ENCODE measurements at places on chromosomes 12 and 14. TPM values are rescaled to one million over a fixed set of nuclear protein-coding genes. Genes with fewer than 3 reads are reported as not detected.

The ZFHX2 gene
- 0.60 TPM for total RNA-seq

The PLEKHG7 gene
- total RNA-seq, result not detected

The CEBPE gene
- not detected for total RNA-seq

DNA sequence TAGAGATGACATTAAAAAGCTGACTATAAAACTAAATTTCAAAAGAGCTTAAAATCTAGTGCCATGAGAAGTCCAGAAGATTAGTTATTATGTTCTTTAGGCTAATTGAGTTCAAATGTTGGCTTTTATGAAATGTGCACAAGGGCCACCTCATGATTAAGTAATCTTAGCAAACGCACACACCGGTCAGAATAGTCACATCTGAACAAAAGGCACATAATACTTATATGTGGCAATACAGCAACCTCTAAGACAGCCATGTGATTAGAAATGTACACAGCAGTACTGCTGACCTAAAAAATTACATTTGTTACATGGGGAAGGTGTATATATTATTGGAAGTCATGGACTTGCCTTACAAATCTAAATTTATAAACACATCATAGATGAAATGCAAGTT lies 344.7 kb upstream of the GARIN6 start:
- DNase-seq, result no peak

GRCh38 chr12:64177001-64177400 lies 45.1 kb downstream of the KICS2 start:
- DNase-seq, result no peak

The KLRG1 gene
- total RNA-seq, result 5.8 TPM

DNA sequence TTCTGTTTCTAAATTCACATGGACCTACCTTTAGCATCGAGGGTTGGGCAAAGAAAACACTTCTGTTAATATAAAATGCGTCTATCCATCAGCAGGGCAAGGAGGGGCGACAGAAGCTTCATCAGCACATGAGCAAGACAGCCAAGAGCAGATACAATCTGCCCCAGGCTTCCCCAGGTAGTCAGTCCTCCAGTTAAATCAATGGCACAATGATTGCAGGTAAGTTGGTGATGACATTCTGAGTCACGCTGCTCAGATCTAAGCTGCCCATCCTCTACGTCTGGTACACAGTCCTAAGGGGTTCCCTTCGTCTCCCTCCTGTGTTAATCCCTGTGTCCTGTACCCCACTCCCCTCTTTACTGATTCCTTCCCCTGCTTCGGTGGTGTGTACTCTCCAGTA lies 38.8 kb downstream of the MAP3K9 start:
- no peak for DNase-seq

The KRT3 gene
- not detected for total RNA-seq

DNA sequence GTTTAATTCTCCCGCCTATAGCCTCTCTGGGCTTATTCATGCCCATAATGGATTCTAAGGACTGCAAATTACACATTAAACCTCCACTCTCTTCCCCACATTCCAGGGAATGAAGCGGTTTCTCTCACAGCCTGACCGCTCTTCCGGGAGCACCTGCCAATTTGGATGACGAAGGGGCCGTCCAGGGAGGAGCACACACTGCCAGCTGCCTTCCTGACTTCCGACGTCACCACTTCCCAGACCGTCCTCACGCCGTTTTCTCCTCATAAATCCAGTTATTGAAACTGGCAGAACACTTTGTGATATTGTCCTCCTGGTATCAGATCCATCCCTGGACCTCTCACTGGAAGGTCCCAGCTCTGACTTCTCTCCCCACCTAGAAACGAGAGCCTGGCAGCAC lies 87.6 kb downstream of the GCH1 start:
- no peak for DNase-seq

The KRT74 gene
- total RNA-seq, result not detected

GRCh38 chr12:25151476-25151875 lies 43.5 kb downstream of the DNAI7 start:
- DNase-seq, result no peak

- DNase-seq, result no peak
Observed at GRCh38 chr14:38042322-38042721, 165.4 kb upstream of the SSTR1 start.

DNA sequence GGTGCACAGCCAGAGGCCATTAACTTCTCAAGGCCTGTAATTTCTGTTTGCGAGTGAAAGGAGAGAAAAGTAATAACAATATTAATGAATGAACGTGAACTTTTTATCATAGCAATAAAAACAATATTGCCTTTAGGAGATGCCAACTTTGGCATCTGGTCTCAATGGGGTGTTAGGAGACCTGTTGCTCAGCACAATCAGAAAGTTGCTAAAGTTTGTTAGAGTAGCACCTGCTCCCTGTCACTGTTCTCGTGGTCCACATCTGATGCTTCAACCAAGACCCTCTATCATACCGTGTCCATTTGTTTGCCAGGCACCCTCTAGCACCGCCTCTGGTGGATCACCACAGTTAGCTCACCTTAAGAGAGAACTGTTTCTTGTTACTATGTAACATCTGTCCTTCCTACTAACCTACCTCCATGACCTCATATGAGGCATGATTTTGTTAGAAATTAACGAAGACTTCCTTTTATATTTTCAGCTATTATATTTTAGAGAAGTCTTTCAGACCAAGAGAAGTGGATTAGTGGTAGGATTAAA lies 12.5 kb upstream of the CLEC4E start:
- DNase-seq, result no peak

GRCh38 chr12:93032758-93033157 lies 103.7 kb upstream of the EEA1 start:
- no peak for DNase-seq

- no peak for DNase-seq
Observed at GRCh38 chr12:23950775-23951451, 1.4 kb upstream of the SOX5 start.

- DNase-seq, result no peak
Observed at GRCh38 chr14:51401272-51401671, 161.2 kb downstream of the TMX1 start.

- no peak for DNase-seq
Observed at GRCh38 chr12:126347421-126347820, 1282.2 kb downstream of the AACS start.

- no peak for DNase-seq
Observed at GRCh38 chr14:67438969-67439368, 27.0 kb upstream of the PLEK2 start.

DNA sequence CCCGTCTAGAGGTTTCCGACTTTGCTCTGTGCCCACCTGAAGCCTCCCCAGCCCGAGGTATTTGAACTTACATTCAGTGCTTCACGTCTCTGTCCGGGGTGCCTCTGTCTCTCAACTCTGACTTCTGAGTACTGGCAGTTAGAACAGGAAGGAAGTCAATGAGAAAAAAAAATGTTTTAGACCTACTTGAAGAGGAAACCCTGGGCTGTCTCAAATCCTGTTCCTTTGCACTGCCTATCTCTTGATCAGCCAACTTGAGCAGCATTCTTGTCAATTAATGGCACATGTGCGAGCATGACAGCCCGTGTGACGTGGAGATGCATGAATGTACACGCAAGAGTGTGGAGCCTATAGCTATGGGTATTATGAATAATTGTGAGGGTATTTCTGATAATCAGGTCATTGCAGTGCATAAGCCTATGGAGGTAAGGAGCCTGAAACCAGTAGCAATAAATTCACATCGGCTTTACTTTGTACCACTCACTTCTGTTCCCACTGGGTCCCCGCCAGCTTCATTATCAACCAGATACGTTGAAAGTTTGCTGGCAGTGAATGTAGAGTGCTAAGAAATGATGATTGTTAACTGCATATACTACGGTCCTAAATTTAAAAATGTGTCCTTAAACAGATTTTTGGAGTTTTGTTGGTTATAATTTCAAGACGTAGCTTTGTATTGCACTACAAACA lies at the start of gene ARHGDIB:
Gene ARHGDIB, minus strand, starts transcription at position 136 of the 687 bp plus-strand sequence. CDS start 10,889 bp downstream, outside the sequence.
- peak; percentile 73 for DNase-seq

- no peak for DNase-seq
Observed at GRCh38 chr12:132116709-132117557, 27.2 kb downstream of the DDX51 start.

- DNase-seq, result no peak
Observed at GRCh38 chr14:67889455-67889854, 69.9 kb downstream of the RAD51B start.

The SPATS2 gene
- total RNA-seq, result 6.4 TPM

GRCh38 chr12:80156306-80156705 lies 57.0 kb downstream of the OTOGL start:
- DNase-seq, result no peak

The PGF gene
- 6.5 TPM for total RNA-seq

The ACSS3 gene
- total RNA-seq, result 20.4 TPM

The SDR9C7 gene
- total RNA-seq, result not detected

DNA sequence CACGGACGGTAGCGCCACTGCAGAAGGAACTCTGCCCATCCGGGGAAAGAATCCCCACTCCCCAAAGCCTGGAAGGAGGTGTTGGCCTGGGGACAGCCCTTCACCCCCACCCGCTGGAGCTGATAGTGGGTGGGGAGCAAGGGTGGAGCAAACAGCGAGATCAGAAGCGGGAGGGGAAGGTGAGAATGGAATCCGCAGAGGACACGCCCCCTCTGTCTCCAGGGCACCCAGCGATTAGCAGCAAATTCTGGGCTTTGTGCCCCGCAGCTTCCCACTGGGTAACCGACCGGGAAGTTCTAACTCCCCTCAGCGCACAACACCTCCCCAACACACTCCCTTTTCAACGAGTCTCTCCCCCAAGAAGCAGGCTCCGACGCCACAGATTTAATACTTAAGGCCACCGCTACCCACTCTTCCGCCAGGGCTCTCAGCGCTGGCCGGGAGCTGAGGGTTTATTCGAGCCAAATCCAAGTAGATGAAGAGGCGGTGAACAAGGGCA lies 1.4 kb downstream of the SLC25A29 start:
- DNase-seq, result peak; percentile 82

DNA sequence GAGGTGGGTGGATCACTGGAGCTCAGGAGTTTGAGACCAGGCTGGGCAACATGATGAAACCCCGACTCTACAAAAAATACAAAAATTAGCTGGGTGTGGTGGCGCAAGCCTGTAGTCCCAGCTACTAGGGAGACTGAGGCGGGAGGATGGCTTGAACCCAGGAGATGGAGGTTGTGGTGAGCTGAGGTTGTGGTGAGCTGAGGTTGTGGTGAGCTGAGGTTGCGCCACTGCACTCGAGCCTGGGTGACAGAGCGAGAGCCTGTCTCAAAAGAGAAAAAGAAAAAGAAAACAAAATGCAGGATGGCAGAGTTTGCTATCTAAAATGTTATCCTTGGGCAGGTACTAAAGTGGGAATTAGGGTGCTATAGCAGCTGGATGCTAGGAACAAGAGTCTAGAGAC lies 10.8 kb upstream of the GPRC5A start:
- no peak for DNase-seq

DNA sequence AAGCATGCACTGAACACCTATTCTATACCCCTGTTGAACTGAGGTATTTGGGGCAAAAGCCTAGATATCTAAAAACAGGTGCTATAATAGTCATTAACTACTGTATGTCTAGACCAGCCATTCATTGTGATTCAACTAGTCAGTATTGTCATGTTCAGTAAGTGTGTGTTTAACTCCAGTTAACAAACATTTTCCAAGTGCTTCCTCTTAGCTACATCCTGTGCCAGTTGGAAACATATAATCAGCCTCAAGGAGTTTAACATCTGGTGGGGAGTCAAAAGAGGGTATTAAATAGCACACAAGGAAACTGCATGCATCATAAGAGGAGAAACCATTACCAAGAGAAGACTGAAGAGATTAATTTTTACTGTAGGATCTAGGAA lies 20.4 kb downstream of the TMTC1 start:
- DNase-seq, result no peak

- DNase-seq, result no peak
Observed at GRCh38 chr12:62605981-62606380, 139.4 kb downstream of the MON2 start.

DNA sequence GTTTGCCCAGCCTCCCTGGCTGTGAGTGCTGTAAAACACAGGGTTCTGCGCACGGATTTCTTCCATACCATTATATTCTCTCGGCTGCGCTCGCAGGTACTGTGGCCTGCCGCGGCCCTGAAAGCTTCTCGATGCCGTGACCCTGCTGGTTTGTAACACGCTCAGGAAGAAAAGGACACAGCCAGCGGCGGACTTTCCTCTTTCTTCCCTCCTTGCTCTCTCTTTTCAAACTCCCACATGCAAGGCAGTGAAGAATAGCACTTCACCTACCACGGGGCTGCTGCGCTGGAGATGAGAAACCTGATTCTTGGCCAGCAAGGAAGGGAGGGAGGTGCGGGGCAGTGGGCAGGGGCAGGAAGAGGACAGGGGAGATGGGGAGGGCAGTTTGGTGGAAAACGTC lies 130.2 kb downstream of the RBM19 start:
- no peak for DNase-seq

The MAX gene
- total RNA-seq, result 92.1 TPM

DNA sequence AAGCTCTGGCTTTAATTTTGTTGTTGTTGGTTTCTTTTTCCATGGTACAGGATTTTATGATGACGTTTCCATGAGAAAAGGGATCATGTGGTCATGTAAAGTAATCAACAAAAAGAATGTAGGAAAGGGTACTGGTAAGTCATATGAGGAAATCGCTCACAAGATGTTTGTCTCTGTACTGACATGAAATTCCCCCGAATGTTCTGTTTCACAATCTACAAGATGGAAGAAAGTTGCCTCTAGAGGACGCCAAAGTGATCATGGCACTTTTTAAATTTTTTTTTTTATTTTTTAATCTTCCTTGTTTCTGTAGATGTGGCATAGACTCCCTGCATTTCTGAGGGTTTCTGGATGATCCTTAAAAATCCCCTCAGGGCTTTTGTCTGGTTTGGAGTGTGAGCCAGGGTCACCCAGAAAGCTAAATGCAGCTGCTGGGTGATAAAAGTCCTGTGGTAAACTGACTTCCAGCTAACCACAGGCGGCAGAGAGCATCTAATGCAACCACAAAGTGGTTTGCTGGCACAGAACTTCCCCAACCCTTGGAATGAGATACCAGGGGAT lies 393.5 kb downstream of the CCDC91 start:
- no peak for DNase-seq

The TDG gene
- total RNA-seq, result 9.7 TPM

GRCh38 chr14:92499234-92499633 lies 14.3 kb upstream of the RIN3 start:
- DNase-seq, result no peak

DNA sequence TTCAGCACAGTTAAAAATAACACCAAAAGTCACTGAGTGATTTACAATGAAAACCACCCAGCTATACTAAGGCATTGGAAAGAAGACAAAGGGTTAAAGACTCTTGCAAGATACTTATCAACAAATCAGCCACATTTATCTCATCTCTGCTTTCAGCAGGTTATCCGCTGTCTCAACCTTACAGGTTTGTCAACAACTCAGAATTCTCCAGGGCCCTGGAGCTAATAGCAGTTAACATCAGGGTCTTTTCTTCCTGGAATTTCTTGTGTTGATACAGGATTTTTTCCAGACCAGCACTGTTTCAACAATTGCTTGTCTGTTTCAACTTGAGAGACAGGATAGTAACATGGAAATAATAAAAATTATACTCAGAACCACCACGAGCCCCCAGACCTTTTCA lies 3.5 kb downstream of the PKP2 start:
- DNase-seq, result no peak

GRCh38 chr12:67854351-67854750 lies 134.9 kb upstream of the IFNG-AS1 start:
- DNase-seq, result no peak

The RERGL gene
- 2.1 TPM for total RNA-seq

GRCh38 chr14:47536341-47536740 lies 139.1 kb downstream of the MDGA2 start:
- DNase-seq, result no peak

- DNase-seq, result no peak
Observed at GRCh38 chr12:104694711-104695110, 238.0 kb downstream of the CHST11 start.

GRCh38 chr12:14716848-14717444 lies 20.5 kb upstream of the GUCY2C start:
- DNase-seq, result no peak

The NGB gene
- not detected for total RNA-seq

The PLEKHH1 gene
- total RNA-seq, result 7.3 TPM

- no peak for DNase-seq
Observed at GRCh38 chr12:79296133-79296532, 394.6 kb downstream of the PAWR start.
